ENCODE measurements at places on chromosomes 2 and 18. TPM values are rescaled to one million over a fixed set of nuclear protein-coding genes. Genes with fewer than 3 reads are reported as not detected.

DNA sequence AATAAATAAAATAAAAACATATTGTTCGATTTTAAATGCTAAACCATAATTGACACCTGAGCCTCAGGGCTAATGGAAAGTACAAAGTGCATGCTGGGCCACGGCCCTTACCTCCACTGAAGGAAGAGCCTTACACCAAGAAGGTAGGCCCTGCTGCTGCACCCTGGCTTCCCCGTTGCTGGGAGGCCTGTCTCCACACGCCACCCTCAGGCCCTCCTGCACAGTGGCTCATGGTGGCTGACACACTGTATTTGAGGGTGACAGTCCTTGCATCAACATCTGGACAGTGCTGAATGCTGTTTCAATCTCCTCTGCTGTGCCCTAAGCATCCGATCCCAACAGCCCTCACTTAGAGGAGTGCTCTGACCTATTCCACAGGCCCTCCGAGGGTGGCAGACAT, 39.3 kb upstream of the EDAR start:
- no peak for DNase-seq

DNA sequence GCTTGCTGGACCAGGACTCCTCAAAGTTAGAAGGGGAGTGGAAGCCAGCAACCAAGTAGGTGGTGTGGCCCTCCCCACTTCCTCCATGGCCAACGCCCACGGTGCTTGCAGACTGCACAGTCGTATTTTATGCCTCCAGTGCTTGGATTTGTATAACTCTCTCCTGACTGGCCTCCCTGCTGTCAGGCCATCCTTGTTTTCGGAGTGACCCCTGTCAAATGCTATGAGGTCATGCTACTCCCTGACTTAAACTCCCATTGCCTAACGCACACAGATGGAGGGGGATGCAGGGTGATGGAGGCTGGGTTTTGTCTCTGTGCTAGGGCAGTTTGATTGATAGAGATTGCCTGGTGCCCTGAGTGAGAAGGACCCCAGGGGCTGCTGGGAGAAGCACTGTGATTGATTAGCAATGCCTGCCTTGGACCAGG, 36.1 kb downstream of the GLI2 start:
- DNase-seq, result no peak

KCNG3 gene
- total RNA-seq, result not detected

DNA sequence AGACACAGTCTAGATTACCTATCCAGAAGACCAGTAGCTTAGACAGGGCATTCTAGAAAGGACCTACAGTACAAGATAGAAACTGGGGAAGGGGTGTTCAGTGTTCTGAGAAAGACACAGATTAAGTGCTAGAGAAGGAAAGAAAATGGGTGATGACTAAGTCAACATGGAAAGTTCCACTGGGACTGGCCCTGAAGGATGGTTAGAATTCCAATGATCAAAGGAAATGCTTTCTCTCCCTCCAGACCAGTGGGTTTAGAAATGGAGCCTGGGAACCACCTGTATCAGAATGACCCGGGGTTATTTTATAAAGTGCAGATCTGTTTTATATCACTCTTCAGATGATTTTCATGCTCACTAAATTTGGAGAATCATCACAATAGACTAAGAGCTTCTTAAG, 5.8 kb upstream of the COLEC12 start:
- no peak for DNase-seq

DNA sequence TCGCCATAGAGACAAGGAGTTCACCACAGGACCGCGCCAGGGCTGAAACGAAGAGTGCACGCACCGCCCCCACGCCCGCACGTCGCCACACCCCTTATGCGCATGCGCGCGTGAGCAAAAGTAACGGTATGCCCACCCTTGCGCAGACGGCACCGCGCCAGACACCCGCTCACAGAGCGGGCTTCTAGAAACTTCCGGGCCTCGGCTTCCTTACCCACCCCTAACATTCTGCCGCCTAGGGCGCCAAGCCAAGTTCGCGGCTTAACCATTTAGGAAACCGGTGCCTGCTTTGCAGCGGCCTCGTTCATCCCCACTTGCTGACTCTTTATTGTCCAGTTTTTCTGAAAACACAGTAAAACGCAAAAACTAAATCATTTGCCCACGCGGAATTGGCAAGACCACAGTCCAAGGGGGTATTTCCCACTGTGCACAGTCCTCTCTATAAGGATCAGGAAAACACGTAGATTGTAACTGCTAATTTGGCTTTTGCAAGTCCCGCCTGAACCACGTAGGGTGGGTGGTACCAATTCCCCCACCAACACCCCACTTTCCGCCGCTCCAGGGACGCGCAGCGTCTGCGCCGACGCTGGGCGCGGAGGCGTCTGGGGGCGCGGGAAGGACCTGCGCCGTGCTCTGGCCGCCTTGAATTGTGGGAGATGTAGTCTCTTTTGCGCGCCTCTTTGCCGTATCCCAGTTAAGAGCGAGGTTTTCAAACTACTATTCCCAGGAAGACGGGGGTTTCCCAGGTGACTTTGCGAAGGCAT, at the start of the genes FBXO15 and TIMM21:
Gene FBXO15, minus strand, starts transcription at position 56 of the 764 bp plus-strand sequence. Its CDS starts 49 bp downstream, at position 7.
Gene TIMM21, plus strand, starts transcription at position 745 of the 764 bp plus-strand sequence. CDS start 286 bp downstream, outside the sequence.
- DNase-seq, result peak; percentile 97

C1GALT1C1L gene
- not detected for total RNA-seq

RASGRP3 gene
- total RNA-seq, result 1.6 TPM

DNA sequence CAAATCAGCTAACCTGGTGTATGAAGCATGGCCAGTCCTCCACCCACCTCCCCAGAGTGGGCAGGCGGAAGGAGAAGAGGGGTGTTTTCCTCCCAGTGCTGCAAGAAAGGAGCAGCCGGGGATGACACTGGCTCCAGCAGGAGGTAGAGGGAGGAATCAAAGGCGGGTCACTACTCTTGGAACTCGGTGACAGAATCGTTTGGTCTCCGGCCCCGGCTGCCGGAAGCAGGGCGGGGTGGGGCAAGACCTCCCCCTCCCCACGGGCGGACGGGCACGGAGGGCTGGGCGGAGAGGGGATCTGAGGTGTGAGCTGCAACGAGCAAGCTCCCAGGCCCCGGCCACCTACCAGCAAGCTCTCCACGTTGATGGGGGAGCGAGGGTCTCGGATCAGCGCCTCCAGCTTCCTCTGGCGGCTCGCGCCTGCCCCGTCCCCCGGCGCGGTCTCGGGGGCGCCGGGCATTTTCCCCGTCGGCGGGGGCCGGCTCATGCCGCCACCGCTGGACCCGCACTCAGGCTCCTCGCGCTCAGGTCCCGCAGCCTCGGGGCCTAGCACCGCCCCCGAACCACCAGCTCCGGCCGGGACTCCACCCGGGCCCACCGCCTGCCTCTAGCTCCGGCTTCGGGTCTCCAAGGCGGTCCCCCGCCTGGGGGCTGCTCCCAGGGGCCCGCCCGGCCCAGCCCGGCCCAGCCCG, 640 bp downstream of the ROCK2 start:
- DNase-seq, result no peak

All from ascending aorta (tissue), 2 donors.